ENCODE measurements at places on chromosomes 12 and 14.

- DNase-seq, result no peak
Measured at GRCh38 chr12:45973526-45973925, 16.8 kb downstream of the SCAF11 start.

GRCh38 chr12:123648401-123648800 lies 14.8 kb downstream of the GTF2H3 start:
- DNase-seq, result no peak

DNA sequence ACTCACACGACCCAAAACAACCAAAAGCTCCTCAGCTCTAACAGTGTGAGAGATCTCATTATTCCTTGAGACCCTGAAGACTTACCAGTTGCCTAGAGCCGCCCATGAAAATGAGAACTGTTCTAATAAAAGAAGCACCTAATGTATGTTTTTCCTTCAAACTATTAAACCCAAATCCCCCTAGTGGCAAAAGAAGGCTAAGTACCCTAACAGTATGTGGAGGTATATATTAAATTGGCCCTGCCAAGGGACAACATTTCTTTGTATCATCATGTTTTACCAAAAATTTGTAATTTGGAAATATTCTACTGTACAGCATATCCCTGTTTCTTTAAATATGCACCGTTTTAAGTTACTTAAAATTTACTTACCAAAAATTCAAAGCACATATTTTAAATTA lies 38.0 kb upstream of the PPFIA2 start:
- no peak for DNase-seq

DNA sequence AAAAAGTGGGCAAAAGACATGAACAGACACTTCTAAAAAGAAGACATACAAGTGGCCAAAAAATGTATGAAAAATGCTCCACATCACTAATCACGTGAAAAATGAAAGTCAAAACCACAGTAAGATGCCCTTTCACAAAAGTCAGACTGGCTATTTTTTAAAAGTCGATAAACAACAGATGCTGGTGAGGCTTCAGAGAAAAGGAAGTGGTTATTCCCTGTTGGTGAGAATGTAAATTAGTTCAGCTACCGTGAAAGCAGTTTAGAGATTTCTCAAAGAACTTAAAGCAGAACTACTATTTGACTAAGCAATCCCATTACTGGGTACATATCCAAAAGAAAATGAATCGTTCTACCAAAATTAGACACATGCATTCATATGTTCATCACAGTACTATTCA lies 237.0 kb downstream of the KIF21A start:
- DNase-seq, result no peak

- no peak for DNase-seq
Measured at GRCh38 chr12:57896434-57897201, 44.7 kb upstream of the ATP23 start.

DNA sequence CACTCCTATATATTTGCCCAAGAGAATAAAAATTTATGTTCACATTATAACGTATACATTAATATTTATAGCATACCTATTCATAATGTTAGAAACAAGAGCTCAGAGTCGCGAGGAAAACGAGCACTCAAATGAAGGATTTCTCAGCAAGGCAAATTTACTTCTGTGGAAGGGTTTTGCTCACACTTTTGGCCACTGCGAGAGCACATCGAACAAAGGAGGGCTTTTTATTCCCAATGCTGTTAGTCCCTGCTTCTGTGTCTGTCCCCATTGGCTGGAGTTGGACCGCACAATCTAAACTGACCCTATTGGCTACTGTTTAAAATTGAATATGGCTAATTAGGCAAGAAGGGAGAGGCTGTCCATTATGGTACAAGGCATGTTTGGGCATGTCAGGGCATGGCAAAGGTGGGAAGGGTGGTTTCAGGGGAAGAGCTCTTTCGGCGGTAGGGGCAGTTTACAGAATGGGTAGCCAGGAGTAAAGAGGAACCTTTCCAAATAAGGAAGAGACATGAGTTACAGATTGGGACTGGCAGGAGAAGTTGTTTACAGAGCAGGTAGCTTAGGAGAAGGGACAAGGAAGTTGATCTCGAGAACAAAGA lies 702.9 kb downstream of the TRHDE start:
- DNase-seq, result no peak

- DNase-seq, result no peak
Measured at GRCh38 chr14:96627811-96628775, 125.9 kb downstream of the PAPOLA start.

- no peak for DNase-seq
Measured at GRCh38 chr14:69850736-69851112, 28.5 kb upstream of the SMOC1 start.

DNA sequence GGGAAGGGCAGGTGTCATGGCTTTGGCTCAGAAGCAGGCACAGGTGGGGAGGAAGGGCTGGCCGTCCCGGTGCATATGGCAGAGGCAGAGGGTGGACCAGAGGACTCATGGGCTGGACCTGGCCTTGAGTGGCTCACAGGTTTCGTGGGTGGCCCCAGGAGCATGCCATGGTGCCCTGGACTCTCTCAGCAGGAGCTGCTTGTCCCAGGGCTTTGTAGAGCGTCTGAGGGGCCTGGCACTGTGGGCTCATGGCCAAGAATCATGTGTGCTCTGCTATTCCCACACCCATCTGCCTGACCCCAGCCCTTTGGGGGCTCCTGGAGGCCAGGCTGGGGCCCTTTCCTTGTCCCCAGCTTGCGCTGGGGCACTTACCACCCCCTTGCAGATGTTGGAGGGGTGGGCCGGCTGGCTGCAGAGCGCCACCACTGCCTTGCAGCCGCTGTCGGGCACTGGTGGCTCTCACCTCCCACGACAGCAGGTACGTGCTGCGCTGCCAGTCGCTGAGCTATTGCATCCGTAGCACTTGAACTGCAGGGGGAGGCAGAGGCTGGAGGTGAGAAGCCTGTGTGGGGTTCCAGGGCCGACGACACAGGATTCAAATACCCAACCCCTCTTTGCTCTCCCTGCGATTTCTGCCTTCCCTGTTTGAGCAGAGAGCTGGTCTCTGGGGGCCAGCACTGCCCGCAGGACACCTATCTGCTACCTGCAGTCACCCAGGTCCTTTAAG lies 187.4 kb upstream of the PRMT8 start:
- no peak for DNase-seq

GRCh38 chr14:71381814-71382213 lies 474.6 kb downstream of the PCNX1 start:
- no peak for DNase-seq

GRCh38 chr14:100237735-100238418 lies 1.1 kb upstream of the YY1 start:
- no peak for DNase-seq

DNA sequence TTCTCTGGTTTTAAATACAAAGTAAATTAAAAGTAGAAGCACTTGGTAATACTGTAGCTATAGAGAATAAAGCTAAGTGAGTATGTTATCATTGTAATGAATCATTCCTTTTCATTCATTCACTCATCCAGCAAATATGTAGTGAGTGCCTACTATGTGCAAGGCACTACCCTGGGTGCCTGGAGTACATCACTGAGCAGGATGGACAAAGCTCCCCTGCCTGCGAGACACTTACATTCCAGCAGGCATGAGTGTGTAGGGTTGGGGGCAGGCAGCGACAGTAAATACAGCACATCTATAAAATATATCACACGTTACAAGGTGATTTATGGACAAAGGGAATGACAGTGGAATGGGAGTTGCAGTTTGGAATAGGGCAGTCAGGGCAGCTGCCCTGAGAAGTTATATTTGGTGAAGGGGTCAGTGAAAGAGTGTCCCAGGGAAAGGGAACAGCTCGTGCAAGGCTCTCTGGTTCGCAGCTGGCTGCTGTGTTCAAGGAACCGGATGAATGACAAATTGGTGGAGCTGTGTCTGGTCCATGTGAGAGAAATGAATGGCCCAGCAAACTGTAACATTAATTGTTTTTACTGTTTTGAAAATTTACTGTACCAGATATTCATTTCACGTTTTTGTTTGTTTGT lies 159.6 kb downstream of the CRADD start:
- DNase-seq, result no peak

GRCh38 chr12:109702111-109702841 lies 11.3 kb upstream of the FAM222A start:
- no peak for DNase-seq

- DNase-seq, result peak; percentile 26
Measured at GRCh38 chr12:77772676-77773298, 57.9 kb upstream of the NAV3 start.

DNA sequence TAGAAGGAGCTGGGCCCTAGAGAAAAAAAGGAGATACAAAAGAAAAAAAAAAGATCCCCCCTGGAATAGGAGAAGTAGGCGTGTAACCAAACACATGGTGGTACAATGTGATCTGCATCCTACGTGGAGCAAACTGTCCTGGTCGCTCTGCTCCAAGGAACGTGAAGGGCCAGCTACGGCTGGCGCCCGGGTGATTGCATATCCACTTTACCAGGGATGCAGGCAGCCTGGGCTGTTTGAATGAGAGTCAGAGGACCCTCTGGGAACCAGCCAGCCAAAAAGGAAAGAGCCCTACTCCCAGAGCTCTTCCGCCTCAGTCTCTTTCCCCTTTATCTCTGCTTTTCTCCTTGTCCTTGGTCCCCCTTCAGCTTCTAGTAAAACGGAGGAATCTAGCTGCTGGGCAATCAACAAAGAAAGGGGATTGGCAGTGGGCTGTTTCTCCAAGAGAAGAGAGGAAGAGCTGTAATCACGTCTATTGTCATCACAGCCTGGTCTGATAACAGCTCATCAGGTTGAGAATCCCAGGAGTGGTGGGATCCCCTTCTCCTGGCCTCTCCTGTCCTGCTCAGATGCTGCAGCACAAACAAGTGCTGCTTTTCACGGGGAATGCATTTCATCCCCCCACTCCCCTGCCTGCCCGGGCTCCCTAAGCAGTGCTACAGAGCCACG lies 156.0 kb downstream of the ADCK1 start:
- DNase-seq, result no peak

DNA sequence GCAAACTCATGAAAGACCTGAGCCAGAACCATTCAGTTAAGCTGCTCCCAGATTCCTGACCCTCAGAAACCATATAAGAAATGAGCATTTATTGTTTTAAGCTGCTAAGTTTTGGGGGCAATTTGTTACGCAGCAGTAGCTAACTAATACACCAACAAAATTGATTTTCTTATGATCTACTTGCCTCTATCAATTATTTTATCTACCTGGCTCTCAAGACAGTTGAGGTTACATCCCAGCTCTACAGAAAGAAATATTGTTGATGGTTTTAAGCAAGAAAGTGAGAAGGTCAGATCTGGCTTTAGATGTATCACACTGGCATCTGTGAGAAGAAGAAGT lies 103.1 kb upstream of the MDM1 start:
- no peak for DNase-seq

DNA sequence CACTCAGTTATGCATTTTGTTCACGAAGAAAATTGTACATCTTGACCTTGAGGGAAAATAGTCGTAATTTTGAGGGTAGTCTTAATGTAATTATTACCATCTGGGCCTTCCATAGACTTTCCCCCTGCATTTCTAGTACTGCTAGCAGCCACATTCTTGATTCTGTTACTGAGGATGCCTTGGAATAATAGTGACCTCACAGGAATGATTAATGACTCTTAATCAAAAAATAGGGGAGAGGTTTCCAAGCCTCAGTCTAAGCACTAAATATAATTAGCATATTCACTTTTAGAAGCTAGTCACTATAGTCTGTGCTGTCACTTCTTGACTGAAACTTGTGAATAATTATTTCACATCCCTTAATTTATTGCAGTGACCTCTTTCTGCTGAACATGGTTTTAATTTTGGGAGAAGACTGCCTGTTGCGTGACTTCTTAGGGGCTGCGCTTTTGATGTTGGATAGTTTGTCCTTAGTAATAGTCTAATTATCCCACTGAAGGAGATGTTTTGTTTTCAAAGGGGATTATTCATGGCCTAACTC lies 400.5 kb downstream of the ADAMTS20 start:
- peak; percentile 13 for DNase-seq

GRCh38 chr14:68468437-68469207 lies 324.2 kb downstream of the ZFP36L1 start:
- no peak for DNase-seq

DNA sequence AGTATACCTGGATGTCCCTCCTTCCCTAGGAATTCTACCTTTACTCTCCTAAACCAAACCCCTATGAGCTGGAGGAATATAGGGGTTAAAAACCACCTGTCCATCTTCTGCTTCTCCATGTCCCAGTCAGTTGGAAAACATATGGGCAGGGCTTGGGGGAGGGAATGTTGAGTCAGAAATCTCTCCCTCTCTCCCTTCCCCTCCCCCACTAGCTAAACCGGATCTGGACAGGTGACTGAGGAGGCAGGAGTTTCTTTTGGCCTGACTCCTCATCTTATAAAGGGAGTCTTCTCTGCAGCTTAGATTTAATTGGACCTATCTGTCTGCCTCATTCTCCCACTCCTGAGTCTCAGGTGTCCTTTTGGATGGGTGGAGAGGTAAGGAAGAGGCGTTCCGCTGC lies 6.1 kb downstream of the ERBB3 start:
- DNase-seq, result no peak

- DNase-seq, result no peak
Measured at GRCh38 chr12:93540466-93540865, 32.0 kb upstream of the SOCS2 start.

DNA sequence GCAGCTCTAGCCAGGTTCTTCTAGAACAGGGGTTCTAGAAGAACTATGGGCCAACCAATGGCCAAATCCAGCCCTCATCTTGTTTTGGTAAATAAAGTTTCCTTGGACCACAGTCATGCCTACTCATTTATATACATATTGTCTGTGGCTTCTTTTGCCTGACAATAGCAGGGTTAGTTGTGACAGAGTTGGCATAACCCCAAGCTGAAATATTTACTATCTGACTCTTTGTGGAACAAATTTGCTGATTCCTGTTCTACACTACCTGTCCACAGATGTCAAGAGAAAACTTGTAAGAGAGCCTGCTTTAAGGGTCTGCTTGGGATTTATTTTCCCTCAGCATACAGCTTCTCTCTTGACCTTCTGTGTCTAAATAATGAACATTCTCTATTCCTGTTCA lies 289.0 kb downstream of the KSR2 start:
- DNase-seq, result no peak

- DNase-seq, result no peak
Measured at GRCh38 chr14:103502877-103503276, 19.8 kb downstream of the CKB start.

DNA sequence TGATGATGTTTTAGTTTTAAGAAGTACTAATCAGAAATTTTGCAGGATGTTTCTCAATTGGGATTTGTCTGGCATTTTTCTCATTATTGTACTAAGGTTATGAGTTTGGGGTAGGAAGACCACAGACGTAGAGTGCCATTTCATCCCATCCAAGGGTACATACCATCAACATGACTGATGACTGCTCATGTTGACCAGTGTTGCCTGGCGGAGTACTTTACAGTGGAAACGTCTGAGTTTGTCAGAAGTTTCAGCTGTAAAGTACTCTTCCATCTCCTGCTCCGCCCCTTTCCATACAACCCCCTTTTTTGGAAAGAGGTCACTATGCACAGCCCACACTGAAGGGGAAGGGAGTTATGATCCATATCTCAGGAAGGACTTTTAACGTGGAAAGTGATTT lies 74.2 kb downstream of the RCOR1 start:
- peak; percentile 24 for DNase-seq

GRCh38 chr12:60148831-60149230 lies 553.0 kb downstream of the SLC16A7 start:
- peak; percentile 56 for DNase-seq

Data from skeletal muscle cell (primary cell).